ENCODE measurements at places on chromosomes 4 and X. TPM values are rescaled to one million over a fixed set of nuclear protein-coding genes. Genes with fewer than 3 reads are reported as not detected.

LAMTOR3 gene
- 30.0 TPM for total RNA-seq

FMR1NB gene
- not detected for total RNA-seq

JCHAIN gene
- total RNA-seq = 1.9 TPM

PABPC1L2A gene
- total RNA-seq = not detected

MAGEE2 gene
- total RNA-seq = not detected

GCNA gene
- 0.58 TPM for total RNA-seq

FHIP1A gene
- 0.53 TPM for total RNA-seq

POLR2B gene
- total RNA-seq = 119 TPM

CASP3 gene
- 35.4 TPM for total RNA-seq

CYBB gene
- not detected for total RNA-seq

HDX gene
- total RNA-seq = 8.5 TPM

Data from myometrial cell (primary cell).